LNCaP clone FGC (cell line): ENCODE measurements at places on chromosomes 6 and 20.

- DNase-seq = no peak
Measured at GRCh38 chr6:125586074-125586473, 163.4 kb upstream of the HEY2 start.

DNA sequence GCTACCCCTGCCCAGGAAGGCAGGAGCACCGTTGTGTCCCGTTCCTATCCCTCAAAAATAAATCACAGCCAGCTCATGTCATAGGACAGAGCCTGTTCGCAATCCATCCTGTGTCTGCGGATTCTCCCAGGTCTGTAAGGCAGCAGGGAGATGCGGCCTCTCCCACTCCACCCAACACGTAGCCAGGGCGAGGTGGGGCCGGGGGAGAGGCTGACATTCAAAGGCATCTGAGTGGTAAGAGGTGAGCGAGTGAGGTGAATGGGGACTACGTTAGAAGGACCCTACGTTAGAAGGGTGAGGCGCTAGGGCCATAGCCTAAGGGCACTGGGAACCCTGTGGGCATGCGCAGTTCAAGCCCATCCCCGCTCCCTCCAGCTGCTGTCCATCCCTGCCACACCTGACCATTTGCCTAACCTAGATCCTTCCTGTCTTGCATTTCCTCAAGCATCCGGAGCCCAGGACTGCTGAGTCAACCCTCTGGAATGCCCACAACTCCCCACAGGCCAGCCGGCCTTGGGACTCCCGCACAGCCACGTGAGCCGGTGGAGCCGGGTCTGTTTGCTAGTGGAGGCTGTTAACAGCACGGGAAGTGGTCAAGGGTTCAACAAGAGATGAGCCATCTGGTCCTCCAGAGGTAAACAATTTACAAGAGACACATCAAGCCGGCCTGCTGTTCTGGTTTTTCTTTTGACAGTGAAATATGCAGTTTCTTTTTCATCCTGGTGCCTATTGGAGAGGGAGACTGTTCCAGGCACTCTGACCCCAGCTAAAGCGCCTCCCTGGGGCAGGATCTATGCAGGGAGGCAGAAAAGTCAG lies 45.9 kb downstream of the RIPOR3 start:
- no peak for DNase-seq

DNA sequence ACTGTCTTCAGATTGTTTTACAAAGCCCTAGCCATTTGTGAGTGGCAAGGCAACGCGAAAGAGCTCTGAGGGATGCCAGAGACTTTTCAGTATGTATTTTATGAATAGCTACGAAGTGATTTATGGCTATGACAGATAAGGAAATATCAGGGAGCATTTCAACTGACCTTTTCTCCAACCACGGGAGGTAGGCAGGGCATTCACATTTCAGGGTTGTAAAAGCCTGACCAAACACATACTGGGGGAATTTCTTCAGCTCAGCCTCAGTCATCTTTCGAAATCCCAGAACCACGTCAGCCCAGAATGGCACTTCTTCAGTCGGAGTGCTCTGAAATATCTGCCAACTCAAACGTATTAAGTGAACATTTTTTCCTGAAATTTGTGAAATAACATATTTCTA lies 10.8 kb downstream of the DDO start:
- DNase-seq = no peak

DNA sequence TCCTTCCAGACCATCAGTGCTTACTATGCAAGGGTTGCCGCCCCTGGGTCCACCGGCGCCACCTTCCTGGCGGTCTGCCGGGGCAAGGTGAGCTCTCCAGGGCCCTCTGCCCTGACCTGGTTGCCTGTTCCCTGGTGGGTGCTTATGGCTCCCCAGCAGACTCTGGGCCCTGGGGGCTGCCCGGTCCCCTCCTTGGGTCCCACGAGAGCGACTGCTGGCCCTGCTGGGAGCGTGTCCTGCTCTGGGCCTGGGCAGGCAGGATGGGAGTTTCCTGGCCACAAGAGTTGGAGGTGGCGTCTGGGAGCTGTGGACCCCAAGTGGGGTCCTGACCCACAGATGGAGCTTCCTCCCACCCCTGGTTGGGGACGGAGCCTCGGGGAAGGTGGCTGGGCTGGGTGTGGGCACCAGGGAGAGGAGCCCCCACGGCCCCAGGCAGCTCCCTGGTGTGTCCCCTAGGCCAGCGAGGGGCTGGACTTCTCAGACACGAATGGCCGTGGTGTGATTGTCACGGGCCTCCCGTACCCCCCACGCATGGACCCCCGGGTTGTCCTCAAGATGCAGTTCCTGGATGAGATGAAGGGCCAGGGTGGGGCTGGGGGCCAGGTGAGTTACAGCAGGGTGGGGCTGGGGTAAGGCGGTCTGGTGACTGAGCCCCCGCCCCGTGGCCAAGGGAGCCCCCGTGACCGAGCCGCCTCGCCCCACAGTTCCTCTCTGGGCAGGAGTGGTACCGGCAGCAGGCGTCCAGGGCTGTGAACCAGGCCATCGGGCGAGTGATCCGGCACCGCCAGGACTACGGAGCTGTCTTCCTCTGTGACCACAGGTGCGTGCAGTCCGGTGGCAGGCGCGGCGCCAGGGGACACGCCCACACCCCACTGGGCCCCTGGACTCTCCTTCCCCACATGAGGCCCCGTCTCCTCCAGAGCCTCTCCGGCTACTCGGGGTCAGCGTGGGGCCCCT lies 7.1 kb upstream of the TNFRSF6B start:
- no peak for DNase-seq

DNA sequence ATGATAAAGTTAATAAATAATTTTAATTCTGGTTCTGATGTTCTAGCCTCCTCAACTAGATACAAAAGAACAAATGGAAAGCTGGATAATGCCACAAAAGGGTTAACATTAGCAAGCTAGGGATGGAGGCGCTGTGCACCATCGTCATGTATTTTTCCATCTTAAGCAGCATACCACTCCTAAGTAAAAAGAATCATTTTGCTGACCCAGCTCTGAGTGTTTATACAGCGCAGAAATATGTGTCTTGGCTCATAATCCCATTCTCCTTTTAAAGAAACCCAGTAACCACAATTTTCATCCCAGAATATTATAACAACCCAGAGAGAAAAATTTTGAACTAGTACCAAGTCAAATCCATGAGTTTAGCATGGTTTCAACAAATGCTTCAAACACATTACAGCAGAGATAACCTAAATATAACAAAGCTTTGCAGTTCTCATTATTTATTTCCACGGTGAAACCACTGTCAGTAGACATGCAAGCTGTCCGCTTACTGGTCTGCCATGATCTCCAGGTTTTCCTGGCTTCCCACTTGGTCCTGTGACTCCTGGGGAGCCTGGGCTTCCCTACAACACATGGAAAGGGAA lies 111.1 kb downstream of the COL12A1 start:
- DNase-seq = no peak

DNA sequence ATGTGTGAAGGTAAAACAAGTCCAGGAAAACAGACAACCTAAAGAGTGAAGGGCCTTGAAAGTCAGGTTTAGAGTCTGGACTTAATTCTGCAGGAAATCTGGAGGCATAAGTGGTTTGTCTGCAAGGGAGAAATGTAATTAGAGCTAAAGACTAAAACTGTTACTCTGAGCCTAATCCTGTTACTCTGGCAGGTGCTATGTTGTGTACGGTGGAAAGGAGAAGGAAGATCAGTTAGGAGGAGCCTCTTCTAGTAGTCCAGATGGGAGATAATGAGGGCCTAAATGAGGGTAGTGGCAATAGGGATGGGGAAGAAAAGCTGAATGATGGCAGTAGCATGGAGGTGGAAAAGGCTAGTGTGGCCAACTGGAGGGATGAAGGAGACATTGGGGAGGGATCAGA lies 118.5 kb downstream of the PDSS2 start:
- DNase-seq = no peak

DNA sequence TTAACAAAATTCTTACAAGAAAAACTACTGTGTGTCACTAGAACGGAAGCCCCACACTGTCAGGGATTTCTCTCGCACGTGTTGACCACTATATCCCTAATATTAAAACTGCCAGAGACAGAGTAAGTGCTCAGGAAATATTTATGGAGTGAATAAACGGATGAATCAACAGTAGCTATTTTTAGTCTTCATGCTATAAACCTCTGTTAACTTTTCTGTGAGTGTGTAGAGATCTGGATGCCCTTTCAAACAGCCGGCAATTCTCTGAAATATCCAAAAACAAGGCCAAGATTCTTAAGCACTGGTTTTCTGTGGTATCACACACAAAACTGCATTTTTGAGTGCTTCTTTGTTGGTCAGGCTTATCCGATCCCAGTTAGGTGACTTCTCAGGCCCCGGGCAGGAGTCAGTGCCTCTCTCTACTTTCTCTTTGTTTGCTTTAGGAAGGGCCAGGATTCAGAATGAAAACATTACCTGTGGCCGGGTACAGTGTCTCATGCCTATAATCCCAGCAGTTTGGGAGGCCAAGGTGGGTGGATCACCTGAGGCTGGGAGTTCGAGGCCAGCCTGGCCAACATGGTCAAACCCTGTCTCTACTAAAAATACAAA lies 15.7 kb downstream of the ATP9A start:
- DNase-seq = no peak

GRCh38 chr20:32204205-32205109 lies 3.1 kb downstream of the PLAGL2 start:
- peak; percentile 82 for DNase-seq

DNA sequence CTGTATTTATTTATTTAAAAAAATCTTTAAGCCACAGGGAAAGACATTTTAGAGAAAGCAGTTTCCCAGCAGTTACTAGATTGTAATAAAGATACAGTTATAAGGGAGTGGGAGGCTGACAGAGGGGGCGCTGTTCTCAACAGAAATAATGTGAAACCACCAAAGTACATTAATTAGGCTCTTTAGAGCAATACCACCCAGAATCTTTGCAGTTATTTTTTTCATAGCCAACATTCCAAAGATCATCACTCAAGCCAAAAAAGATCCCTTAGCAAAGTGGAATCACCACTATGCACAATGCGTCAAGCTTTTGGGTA lies 331.3 kb upstream of the DEFB112 start:
- no peak for DNase-seq

- DNase-seq = no peak
Measured at GRCh38 chr6:35318196-35319171, 20.9 kb downstream of the DEF6 start.

DNA sequence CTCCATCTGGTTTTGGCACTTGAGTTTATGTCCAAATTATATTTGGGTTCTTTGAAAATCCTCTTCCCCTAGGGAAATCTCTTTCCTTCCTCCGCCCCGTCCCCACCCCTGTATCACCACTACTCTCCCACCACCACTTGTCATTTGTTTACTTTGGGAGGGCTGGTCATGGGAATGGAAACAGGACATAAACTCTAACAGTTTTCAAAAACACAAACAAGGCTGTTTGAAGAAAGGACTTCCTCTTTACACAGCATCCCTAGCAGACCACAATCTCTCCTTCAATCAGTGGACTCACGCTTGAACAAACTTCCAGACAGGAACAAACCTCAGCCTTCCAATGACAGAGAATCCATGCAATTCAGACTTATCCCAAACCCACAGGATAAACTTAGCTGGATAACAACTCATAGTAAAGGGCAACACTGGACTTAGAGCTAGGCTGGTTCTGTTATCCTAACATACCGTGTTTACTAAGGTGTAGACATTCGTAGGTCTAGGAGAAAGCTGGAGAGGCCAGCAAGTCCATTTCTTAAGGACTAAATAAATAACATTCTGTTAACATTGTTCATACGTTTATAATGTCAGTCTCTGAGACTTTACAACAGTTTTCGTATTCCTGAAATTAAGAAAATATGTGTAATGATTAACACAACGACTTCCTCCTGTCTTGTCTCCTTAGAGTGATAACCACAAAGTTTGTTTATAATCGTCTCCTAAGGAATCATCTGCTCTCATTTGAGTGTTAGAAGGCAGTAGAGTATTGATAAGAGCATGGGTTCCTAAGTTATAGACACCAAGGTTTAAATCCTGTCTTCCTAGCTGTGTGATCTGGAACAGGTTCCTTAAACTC lies 44.1 kb upstream of the CTAGE9 start:
- DNase-seq = no peak
